A673 (cell line): ENCODE measurements at places on chromosomes 11 and 22.

DNA sequence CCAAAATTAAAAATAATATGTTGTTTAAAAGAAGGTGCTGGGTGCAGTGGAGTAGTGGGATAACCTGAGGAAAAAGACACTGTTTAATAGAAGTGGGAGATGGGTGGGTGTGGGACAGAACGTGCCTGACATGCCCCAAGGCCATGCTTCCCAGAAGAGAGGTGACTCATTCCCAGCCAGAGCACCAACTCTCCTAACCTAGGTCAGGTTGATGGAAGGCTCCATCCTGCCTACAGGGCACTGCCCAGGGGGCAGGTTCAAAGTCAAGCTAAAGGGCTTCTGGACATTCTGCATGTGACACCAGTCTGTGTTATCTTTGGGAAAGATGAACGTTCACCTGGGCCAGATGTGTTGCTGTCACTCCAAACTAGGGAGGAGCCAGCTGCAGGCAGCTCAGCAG lies 453.1 kb downstream of the SOX6 start:
- DNase-seq: no peak

DNA sequence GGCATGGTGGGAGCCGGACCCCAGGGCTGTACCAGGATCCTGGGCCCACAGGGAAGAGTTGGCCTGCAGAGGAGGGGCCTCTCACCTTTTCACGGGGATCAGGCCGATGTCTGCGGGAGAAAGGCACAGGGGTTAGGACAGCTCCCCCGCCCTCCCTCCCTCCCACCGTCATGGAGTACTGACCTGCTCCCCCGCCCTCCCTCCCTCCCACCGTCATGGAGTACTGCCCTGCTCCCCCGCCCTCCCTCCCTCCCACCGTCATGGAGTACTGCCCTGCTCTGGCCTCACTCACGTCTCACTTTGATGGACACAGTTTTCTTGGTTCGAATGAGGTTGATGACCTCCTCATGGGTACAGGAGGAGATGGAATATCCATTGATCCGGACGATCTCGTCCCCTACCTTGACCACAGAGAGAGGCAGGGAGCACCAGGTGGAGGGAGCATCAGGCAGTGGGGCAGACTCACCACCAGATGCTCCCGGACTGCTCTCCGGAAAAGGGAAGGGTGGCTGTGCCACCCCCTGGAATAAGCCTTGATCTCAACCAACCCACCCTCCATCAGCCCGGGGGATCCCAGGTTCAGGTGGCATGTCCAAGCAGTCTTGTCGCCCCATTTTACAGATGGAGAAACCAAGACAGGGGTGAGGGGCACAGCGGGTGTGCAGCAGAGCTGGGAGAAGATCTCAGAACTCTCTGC lies 17.1 kb downstream of the USH1C start:
- no peak for DNase-seq

- DNase-seq: no peak
Measured at GRCh38 chr11:32434356-32435151, 785 bp downstream of the WT1 start.

DNA sequence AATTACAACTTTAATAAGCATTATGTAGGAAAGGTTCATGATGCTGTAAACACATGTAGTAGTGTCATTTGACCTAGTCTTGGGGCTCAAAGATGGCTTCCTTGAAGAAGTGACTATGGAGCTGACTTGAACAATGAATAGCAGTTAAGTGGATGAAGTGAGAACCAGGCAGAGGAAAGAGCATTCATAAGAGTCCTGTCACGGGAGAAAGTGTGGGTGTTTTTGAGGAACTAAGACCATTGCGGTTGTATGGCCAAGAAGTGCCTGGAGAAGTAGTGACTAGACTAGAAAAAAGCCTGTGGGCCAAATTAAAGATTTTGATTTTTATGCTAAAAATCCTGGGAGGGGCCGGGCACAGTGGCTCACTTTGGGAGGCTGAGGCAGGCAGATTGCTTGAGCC lies 7.2 kb upstream of the IL18BP start:
- no peak for DNase-seq
